CD8-positive, alpha-beta T cell (primary cell): ENCODE measurements at places on chromosomes 12 and 14. TPM values are rescaled to one million over a fixed set of nuclear protein-coding genes. Genes with fewer than 3 reads are reported as not detected.

Gene KCNC2
- total RNA-seq: not detected

Gene PIWIL1
- not detected for total RNA-seq

Gene TMEM52B
- total RNA-seq: not detected

Gene CELA1
- not detected for total RNA-seq

Gene SLC25A47
- total RNA-seq: not detected

Gene LRP1-AS
- not detected for total RNA-seq

Gene TAS2R42
- not detected for total RNA-seq

Gene PRIMA1
- total RNA-seq: not detected

Gene COX8C
- total RNA-seq: not detected

Gene RAD51AP1
- total RNA-seq: 1.6 TPM

Gene GDF3
- total RNA-seq: not detected
